Fibroblast of skin of abdomen (primary cell): ENCODE measurements at places on chromosomes 12 and 14.
A peak's percentile ranks its signal among the peaks of the same experiment; 100 is the strongest.

- DNase-seq = no peak
These were observed 350.0 kb downstream of the GALC start for GRCh38 chr14:87643005-87643404.

DNA sequence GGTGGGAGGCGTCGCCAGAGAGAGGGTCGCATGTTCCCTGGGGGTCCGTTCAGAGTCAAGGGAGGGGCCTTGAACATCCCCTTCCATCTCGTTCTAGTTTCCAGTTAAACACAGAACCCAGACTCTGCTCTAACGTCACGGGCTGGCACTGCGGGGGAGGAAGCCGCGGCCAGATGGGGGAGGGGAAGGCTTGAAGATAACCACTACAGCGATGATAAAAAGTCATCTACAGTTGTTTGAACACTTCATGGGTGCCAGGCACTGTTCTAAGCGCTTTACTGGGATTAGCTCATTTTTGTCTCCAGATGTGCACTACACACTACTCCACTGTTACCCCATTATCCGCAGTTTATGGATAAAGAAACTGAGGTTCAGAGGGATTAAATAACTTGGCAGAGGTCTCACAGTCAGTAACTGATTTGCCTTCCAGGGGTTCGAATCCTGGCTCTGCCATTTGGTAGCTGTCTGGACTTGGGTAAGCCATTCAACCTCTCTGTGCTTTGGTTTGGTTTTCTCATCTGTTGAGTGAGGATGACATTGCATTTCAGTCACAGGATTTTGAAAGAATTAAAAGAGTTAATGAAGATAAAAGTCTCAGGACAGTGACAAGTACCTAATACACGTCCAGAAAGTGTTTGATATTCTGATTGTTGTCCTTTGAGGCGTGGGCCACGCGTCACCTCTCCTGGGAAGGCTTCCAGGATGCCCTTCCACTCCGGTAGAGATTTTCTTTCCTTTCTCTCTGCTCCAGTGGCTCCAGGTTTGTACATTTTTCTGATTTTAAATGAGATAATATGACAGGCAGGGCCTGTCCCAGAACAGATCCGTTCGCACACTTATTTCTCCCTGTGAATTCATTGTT lies 798 bp upstream of the RASAL1 start:
- no peak for DNase-seq

- no peak for DNase-seq
These were observed 253.4 kb downstream of the GXYLT1 start for GRCh38 chr12:41891226-41891625.

DNA sequence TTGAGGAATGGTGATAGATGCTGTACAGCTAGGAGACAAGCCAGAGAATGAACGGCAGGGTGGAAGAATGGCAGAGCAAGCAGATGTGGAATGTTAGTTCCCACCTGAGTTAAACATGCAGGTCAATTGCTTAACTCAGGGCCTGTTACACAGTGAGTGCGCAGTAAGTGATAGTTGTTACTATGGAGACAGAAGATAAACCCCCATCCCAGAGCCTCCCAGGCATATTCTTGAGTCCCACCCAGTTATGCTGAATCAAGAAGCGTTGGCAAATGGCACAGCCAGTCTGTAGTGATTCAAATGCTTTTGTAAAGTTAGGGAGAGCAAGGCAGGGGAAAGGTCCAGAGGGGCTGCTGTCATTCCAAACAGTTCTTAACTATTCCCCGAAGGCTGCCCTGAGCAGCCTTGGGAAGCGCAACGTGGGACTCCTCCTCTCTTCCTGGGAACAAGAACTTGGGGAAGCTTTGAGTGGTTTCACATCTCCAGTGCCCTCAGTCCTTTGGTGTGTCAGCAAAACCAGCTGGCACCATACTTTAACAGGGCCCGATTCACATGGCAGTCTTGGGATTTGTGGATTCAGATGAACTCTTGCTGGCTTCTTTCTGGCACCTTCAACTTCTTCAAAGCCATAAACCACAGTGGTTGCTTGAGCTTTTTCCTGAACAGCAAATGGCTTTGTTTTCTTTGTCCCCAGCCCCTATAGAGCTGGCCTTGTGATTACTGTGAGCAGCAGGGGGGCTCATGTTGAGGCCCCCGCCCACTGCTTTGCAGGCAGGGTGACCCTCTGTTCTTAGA lies 66.4 kb downstream of the PPM1A start:
- DNase-seq = no peak

DNA sequence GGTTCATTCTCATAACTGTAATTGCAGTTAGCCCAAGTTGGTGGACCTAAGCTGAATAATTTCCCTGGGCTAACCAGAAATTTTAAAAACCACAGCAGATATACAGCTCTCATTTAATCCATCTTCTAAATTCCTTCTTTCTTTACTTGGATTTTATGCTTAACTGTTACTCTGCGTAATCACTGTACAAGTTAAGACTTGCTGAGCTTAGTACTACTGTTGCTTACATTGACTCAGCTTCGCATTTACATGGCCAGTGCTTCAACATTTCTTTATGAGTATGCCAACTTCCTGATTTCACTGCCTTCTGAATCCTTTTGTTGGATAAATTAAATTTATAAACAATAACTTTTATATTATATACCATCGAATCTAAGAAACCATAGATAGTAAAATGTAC lies 147.4 kb downstream of the SLC38A4 start:
- no peak for DNase-seq

GRCh38 chr12:1977109-1977508 lies 27.1 kb downstream of the DCP1B start:
- no peak for DNase-seq

GRCh38 chr12:6292606-6293005 lies 17.9 kb upstream of the PLEKHG6 start:
- DNase-seq = peak; percentile 47

DNA sequence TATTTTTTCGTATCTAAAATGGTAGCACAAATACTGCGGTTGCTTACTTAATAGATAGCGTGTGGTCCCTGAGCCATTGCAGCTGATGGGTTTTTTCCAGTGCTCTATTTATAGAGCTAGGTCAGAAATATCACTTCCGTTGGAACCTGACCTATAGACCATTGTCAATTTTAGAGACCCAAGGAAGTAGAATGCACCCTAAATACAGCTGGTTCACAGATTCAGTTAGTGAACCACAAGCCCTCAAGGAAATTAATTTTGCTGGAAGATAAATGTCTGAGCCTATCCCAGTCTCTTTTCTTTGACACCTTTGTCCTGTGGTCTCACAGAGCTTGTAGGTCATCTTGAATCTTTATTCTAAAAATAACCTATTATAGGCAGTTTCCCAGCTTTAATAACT lies 391.0 kb downstream of the ZFP36L1 start:
- DNase-seq = no peak

GRCh38 chr12:41866878-41867430 lies 277.7 kb downstream of the GXYLT1 start:
- no peak for DNase-seq

GRCh38 chr12:44384136-44384535 lies 492.0 kb downstream of the NELL2 start:
- DNase-seq = no peak

GRCh38 chr14:104239185-104239775 lies 100.9 kb downstream of the KIF26A start:
- no peak for DNase-seq

DNA sequence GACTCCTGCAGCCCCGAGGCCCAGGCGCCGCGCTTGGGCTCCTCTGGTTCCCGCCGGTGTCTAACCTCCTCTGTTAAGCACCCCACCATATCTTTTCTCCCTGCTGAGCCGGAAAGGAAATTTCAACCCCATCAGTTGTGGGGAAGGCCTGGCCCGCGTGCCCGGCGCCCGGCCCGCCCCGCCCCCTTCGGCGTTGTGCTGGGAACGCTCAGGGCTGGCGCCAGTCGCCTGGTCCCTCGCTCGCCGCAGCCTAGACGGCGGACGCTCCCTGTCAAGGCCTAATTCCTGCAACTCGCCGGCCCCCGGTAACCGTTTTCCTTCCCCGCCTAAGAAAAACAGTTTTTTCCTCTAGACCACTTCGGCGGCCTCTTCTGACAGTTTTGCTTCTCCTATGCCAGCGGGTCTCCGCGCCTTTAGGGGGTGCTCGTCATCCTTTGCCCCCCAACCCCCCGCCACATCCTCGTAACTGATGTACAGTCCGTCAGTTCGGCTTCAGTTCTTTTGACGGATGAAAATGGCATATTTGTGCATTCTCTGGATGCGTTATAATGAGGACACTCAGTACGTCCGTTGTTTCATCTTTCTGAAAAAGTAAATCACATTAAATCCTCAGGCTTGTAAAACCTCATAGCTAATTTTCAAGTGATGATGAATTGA lies 506 bp upstream of the NAP1L1 start:
- no peak for DNase-seq

- DNase-seq = no peak
These were observed 506.8 kb upstream of the FBXO33 start for GRCh38 chr14:39939023-39939422.

DNA sequence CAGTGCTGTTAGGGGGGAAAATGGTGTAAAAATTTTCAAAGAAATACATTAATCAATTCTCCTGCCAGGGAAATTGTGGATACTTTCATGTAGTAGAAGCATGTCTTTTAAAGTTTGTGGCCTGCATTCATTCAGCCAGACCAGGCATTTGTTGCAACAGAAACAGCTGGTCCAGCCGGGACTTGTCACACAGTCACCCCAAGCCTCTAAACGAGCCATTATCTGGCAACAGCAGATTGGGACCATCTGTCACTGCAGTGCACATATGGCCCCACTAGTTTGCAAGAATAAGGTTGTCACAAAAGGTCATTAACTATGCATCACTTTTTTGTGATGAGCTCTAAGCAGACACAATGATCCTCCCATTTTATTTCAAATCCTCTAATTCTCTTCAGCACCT lies 193.9 kb downstream of the PHLDA1 start:
- no peak for DNase-seq

DNA sequence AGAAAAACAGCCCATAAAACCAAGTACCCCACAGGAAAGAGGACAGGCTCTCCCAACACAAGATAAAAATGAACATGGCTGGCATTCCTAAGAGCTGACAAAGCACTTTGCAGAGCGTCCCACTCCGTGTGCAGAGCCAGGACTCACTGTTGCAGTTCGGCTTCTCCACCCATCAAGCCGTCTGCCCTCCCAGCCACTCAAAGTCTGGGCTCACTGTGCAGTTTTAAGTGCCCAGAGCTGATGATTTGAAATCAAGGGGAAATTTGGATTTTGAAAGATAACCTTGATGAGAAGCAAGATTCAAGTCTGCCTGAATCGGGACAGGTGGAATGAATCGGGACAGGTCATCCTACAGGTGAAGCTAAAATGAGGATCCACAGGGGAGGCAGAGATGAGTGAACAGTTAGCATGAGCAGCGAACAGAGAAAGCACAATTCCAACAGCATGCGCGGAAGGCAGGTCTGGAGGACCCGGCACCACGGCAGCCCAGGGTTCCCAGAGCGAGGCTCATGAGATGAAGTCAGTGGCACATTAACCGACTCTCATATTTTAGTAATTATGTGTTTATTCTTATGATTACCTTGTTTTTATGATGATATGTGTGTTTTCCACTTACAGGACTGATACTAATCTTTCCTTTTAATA lies 39.8 kb upstream of the GPR68 start:
- DNase-seq = peak; percentile 80

GRCh38 chr12:46669720-46670119 lies 156.1 kb downstream of the SLC38A4 start:
- DNase-seq = no peak

DNA sequence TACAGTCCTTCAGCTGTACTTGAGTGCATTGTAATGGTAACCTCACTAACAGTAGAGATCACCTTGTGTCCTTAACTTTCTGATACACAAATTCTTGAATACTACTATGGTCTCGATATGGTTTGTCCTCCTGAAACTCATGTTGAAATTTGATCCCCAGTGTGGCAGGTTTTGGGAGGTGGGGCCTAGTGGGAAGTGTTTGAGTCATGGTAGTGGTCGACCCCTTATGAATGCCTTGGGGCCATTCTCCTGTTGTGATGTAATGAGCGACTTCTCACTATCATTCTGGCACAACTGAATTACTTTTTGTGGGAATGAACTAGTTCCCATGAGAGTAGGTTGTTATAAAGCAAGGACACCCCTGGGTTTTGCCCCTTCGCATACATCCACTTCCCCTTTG lies 52.3 kb downstream of the IPO8 start:
- DNase-seq = peak; percentile 3

DNA sequence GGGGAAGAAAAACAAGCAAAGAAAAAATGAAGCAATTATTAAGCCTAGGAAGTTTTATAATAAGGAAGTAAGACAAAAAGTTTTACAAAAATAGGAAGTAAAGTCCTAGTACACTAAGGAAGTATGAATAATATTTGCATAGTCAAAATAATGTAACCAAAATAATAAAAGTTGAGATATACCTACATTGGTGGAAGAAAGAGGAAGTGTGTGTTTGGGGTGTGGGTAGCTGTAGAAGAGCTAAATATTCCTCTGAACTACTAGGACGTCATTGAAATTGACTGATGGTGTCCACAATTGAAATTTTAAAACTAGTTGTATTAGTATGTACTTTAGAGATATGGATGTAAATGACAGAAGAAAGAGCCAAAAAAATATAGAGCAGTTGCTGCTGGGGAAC lies 228.4 kb upstream of the OTX2 start:
- no peak for DNase-seq

- no peak for DNase-seq
These were observed 118.5 kb upstream of the C14orf180 start for GRCh38 chr14:104460791-104461651.

GRCh38 chr14:104865631-104866441 lies 768 bp downstream of the CEP170B start:
- peak; percentile 68 for DNase-seq

- peak; percentile 54 for DNase-seq
These were observed 16.9 kb upstream of the AICDA start for GRCh38 chr12:8629486-8630033.

GRCh38 chr14:100555436-100556139 lies 31.6 kb downstream of the BEGAIN start:
- no peak for DNase-seq

DNA sequence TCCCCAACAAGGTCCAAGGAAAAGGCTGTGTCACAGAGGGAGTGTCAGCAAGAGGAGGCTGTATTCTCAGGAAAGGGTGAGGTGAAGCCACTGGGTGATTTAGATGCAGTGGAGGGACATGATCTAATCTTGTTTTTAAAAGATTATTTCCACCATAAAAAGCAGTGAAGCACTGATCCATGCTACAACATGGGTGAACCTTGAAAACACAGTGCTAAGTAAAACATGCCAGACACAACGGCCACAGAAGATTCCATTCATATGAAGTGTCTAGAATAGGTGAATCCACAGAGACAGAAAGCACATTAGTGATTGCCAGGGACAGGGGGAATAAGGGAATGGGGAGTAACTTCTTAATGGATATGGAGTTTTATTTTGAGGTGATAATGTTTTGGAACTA lies 12.8 kb downstream of the RITA1 start:
- no peak for DNase-seq

- peak; percentile 54 for DNase-seq
These were observed 72.9 kb downstream of the TRAFD1 start for GRCh38 chr12:112198120-112198733.
